ENCODE measurements at places on chromosomes 2 and 18.

- no peak for DNase-seq
These were observed 16.8 kb upstream of the RHOB start for GRCh38 chr2:20430035-20430434.

DNA sequence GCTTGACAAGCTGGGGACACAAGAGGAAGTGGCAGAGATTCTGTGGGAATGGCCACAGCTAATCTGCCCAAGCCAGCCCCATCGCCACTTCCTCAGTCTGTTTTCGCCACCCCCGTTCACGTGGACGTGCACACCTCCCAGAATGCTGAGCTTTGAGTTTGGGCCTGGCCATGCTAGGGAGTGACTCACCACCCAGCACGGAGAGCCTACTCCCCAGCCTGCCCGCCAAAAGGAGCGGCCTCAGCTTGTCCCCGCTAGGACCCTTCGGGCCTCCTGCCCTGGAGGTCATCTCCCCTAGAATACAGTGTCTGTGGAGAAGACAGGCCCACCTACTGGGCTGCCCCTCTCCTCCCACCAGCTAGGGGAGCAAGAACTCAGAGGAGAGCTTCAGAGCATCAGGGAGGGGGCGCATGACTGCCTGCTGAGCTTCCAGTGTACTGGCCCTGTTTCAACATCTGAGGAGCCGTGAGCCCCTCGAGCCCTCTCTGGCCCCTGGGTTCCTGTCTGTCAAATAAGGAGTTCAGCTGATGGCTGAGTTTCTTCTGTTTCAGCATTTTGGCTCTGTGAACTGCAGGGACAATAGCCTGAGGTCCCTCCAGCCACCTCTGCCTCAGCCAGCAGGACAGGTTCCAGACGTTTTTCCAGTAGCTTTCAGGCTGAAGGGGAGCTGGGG, 5.1 kb downstream of the SLC35F6 start:
- no peak for DNase-seq

DNA sequence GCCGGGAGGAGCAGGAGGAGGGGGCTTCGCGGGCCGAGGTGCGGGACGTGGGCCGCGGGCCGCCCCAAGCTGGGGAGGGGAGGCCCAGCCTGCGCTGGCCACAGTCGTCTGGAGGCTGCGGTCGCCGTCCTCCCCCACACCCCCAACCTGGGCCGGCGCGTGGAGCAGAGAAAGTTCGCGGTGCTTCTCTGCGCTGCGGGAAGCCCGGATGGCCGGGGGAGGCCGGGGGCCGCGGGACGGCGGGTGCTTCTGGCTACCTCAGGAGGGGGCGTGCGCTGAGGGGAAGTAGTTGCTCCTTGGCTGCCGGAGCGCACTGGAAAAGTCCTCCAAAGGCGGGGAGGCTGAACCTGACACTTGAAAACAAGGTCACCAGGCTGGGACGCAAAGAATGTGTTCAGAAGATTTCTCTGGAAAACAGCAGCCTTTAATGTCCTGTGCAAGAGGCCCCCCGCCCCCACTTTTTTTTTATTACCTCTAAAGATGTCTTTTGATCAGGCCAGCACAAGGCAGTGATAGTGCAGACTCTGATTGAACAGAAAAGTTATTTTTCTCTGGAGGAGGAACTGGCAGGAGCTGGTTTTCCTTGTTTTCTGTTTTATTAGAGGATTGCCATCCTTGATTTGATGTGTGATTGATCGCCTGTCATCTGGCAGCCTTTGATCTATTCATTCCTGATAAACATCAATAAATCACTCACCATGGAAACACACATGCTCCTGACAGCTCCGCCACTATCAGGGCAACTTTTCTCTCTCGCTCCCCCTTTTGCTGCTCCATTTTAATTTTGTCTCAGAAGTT, 1.6 kb downstream of the TSHZ1 start:
- DNase-seq: no peak

GRCh38 chr2:71313016-71313766, 18.4 kb upstream of the ZNF638 start:
- no peak for DNase-seq

- DNase-seq: no peak
These were observed at the start of gene SLC66A3 for GRCh38 chr2:11155381-11156035. SLC66A3 (plus strand) TSS chr2:11155467; CDS start chr2:11155547, 80 bp downstream.

GRCh38 chr18:58603375-58604067, 25.4 kb downstream of the ALPK2 start:
- DNase-seq: no peak

GRCh38 chr2:64201151-64201550, 56.9 kb upstream of the PELI1 start:
- DNase-seq: no peak

GRCh38 chr2:144849612-144850011, 329.7 kb upstream of the ZEB2 start:
- DNase-seq: no peak

DNA sequence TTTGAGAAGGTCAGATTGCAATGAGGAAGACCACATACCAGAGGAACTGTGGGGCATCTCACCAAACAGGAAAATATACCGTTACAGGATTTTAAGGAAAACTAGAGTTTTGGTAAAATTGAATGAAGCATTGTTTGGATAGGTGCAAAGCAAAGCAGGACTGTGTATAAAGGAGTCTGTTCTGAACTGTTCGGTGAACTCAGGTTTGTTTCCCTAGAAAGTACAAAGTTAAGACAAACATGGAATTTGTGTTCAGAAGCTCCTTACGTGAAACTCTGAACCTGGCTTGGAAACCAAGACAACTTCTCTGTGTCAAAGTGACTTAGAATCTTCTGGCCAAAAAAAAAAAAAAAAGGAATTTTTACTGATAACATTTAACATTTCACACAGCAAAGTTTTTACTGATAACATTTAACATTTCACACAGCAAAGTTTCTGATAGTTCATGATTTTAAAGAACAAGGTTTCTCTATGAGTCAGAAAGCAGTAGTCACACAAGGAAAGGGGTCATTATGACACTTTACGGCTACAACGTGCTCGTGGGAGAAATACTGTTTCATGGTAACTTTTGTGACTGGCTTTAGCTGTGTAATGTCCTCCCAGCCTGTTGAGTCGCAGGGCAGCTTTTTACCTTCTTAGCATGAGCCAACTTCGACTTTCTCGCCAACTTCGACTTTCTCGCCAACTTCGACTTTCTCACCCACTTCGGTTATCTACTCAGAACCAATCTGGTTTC, 21.2 kb upstream of the TET3 start:
- DNase-seq: no peak

- DNase-seq: no peak
These were observed 40.9 kb upstream of the MAPK4 start for GRCh38 chr18:50518787-50519546.

DNA sequence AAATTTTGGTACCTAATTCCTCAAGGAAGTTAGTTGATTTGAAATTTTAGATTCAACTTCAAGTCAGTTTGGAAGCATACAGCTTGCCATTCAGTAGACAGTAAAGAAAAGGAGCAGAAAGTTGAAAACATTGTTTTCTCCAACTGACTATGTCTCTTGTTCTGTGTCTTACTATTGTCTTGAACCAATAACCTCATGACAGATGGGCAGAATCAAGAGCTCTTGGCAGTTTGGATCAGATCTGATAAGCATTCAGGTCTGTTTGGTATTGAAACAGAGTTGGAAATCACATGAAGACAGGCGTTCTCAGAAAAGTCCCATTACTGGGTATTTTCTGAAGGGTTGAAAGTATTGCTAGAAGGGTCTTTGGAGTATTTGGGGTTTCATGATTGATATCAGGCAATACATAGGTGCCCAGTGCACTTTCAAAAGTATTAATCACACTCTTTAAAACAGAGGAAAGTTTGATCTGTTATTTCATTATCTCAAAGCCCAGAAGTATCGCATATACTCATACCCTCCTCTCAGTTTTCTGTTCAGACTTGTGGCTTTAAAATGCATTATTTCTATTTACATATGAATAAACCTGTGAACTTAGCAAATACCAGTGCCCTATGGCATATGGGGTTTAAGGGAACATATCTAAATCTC, 428.4 kb upstream of the ZEB2 start:
- DNase-seq: no peak

DNA sequence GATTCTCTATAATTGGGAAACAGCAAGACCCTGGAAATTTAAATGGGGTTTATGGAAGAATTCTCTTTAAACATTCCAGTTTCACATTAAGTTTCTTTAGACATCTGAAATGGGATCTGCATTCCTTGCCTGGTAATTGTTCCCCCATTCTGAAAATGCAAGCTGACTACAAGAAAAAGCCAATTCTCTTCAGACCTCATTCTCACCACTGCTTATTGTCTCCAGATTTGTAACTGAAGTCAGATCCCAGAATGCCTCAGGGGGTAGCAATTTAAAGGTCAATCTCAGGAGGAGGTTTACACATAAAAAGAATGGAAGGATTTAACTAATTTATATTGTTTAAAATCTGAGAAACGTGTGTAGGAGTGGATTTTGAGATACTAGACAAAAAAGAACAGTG, 41.2 kb downstream of the COL3A1 start:
- no peak for DNase-seq

GRCh38 chr2:182503886-182504285, 77.0 kb upstream of the PDE1A start:
- DNase-seq: no peak

DNA sequence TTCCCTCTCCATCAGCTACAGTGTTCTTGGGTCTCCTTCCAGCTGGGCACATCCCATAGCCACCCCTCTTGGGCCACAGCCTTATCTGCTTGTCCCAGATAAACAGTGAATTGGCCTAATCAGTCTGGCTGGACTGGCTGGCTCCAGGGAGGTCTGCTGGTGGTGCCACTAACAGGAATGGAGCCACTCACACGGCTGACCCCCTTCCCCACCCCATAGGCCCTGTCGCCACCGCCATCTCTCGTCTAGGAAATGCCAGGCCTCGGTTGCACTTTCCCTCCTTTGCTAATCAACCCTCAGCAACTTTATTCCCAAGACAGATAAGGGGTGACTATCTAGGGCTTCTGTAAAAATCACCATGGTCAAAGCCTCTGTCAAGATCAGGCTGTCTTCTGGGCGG, 23.0 kb upstream of the TNP1 start:
- no peak for DNase-seq

DNA sequence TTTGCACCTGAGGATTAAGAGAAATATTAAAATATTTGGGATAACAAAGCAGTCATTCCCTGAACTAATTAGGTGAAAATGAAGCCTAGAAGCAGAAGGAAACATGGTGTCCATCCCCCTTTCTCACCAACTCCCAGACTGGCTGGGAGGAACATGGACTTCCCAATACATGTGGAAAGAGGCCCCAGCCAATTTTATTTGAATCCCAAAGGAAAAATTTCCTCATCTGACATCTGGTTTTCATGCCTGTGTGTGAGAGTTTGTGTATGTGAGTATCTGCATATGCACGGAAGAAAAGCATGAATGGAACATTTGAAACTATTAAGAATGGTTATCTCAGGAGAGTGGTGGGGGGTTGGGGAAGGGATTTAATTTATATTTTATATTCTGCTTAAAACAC, 84.3 kb downstream of the COPS8 start:
- no peak for DNase-seq

DNA sequence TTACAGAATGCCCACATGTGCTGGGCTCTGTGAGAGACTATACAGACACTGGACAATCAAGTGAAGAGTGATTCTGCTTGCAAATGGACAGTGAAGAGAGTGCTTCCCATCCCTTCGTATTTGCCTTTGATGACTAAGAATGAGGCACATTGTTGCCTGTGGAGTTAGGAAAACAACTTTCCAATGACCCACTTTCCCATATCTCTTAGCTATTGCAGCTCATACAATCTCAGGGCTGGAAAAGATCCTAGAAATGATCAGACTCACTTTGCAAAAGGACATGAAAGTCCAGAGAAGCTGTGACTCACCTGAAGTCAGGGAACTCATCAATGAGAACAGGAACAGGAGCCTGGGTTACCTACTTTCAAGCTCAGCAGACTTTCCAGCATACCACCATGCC, 440.5 kb upstream of the TCF4 start:
- DNase-seq: no peak

GRCh38 chr2:39512434-39512935, 75.4 kb upstream of the MAP4K3 start:
- DNase-seq: no peak

DNA sequence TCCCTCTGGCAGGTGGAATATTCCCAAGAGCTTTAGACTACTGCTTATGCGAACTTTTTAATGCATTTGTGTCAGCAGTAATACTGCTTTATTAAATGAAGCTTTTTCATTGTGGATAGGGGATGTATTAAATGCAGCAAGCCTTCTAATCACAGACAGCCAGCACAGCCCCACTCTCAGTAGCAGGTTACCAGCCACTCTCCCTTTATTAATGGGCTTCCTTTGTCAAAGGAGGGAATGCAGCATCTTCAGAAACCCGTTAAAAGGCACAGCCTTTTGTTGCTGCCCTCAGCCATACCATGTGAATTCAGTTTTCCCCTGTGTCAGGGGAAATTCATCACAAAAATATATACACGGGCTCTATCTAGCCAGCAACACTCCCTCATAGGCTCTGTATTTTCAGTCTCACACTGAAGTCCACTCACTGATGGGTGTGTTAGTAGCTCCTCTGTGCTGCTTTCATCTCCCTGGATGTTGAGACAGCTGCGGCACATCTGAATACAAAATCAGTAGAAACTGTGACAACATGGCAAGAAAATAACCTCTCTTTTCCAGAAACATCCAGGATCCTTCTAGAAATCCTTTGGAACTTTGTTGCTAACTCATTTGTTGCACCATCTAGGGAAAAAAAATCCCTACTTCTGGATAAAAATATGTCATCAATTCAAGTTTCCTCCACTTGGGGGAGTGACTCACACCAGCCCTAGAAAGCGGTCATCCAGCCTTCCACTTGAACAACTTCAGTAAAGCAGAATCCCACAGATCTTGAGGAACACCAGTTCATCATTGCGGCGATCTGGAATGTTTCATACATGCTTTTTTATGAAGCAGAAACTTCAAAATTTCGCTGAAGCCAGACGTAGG, 48.4 kb downstream of the LRRTM1 start:
- no peak for DNase-seq

- no peak for DNase-seq
These were observed 22.0 kb downstream of the RASGRP3 start for GRCh38 chr2:33498291-33498956.

- no peak for DNase-seq
These were observed 720.8 kb downstream of the SLC4A3 start for GRCh38 chr2:220348206-220348605.

GRCh38 chr2:237866101-237866621, 6.7 kb downstream of the RAMP1 start:
- no peak for DNase-seq

DNA sequence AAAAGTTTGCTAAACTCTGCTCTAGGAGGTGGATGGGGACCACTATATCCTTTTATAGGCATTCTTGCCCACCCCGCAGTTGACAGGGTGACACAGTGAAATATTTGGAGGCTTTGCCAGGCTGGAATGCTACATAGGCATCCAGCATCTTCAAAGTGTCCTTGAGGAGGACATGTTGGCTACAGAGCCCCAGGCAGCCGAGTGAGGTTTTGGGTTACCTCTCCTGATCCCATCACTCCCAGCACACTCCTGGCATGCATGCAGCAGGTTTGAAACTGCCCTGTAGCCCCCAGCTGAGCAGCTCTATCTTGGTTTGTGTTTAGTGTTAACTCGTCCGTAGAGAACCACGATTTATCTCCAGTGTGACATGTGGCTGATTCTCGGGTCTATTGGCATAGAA, 7.3 kb downstream of the FOSL2 start:
- no peak for DNase-seq
